ENCODE measurements at places on chromosomes 6 and 20.

- DNase-seq: no peak
Observed at GRCh38 chr20:10540636-10541493, 105.8 kb downstream of the SLX4IP start.

DNA sequence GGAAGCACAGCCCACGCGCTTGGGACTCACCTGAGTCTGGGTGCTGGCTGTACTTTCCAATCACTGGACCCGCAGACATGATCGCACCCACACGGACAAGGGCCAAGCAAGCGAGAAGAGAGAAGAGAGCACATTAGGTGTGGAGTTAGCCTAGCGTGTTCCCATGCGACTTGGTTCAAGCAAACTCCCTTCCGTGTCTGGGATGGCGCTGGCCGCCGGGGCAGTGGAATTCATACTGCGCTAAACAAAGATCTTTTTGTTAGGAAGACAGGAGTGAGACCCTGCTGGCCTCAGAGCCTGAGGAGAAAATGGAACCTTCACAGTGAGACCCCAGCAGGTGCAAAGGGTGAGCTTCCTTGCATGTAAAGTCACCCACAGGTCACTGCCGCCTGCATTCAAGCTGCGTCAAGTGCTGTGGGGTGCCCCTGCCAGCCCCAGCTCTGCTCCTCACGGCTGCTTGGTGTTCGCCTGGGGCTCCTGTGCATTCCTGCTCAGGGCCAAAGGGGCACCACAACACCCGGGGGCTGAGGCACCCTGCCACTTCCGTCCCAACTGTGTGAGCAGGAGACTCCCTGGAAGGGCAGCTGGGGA is 26.4 kb downstream of the PSMG4 start:
- DNase-seq: no peak

GRCh38 chr6:16179970-16180431 is 51.1 kb downstream of the MYLIP start:
- DNase-seq: no peak

GRCh38 chr6:14925699-14926026 is 320.2 kb upstream of the JARID2 start:
- DNase-seq: no peak

GRCh38 chr6:167091026-167091804 is 31.7 kb upstream of the CCR6 start:
- DNase-seq: no peak

DNA sequence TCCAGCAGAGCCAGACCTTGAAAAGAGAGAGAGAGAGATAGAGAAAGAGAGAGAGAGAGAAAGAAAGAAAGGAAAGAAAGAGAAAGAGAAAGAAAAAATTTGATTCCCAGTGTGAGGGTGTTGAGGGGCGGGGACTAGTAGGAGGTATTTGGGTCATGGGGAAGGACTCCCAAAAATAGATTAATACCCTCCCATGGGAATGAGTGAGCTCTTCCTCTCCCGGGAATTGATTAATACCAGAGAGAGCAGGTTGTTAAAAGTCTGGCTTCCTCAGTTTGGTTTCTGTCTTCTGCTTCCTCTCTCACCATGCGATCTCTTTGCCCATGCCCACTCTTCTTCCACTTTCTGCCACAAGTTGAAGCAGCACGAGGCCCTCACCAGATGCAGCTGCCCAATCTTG is 28.8 kb upstream of the CFAP206 start:
- DNase-seq: no peak

DNA sequence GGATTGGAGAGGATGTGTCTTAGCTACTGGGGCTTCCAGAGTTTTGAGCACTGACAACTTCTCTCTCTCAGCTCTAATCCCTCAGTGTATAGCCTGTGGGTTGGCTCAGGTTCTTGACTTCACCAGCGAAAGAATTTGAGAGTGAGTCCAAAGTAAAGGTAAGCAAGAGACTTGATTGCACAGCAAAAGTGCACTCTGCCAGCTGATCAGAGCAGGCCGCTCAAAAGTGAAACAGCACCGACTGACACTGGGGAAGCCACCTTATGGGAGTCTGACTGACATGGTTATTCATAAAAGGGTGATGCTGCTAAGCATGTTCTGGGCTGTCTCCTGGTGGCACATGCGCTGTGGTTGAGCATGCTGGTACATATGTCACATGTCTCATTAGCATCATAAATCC is 389.5 kb downstream of the CBLN4 start:
- no peak for DNase-seq

GRCh38 chr20:63062188-63063140 is 55.7 kb upstream of the BHLHE23 start:
- DNase-seq: no peak

- DNase-seq: no peak
Observed at GRCh38 chr6:159461266-159461665, 231.8 kb downstream of the SOD2 start.

DNA sequence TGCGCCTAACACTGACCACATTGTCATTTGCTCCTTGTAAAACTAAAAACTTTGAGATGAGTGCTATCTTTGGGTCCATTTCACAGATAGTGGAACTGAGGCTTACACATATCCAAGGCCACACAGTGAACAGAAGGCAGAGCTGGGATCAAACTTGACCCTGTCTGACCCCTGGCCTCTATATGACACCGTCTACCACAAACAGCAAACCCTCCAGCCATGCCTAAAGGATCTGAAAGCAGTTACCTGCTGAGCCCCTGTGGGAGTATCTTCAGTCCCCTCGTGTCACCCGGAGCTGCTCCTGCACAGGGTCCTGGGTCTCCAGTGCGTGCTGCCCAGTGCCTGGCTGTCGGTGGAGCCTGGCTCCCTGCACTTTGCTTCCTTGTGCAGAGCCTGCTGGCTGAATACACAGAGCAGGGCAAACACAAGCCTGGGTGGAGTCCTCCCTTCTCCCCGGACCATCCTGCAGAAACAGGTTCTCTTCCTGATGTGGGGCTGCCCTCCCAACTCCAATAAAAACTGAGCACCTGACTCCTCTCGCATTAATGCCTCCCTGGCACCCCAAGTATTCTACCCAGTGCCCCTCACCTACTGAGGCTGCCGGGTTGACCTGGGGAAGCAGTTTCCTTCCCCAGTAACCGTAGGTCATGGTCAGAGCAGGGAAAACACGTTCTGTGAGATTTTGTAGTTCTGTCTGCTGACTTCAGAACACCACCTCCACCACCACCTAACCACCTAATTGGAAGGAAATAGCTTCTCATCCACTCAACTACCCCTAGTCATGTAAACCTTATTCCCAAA is at the start of gene BCAS1:
BCAS1 (minus strand) TSS at position 408 of the 801 bp plus-strand sequence. CDS start 11,876 bp downstream, outside the sequence.
- DNase-seq: peak; percentile 54

DNA sequence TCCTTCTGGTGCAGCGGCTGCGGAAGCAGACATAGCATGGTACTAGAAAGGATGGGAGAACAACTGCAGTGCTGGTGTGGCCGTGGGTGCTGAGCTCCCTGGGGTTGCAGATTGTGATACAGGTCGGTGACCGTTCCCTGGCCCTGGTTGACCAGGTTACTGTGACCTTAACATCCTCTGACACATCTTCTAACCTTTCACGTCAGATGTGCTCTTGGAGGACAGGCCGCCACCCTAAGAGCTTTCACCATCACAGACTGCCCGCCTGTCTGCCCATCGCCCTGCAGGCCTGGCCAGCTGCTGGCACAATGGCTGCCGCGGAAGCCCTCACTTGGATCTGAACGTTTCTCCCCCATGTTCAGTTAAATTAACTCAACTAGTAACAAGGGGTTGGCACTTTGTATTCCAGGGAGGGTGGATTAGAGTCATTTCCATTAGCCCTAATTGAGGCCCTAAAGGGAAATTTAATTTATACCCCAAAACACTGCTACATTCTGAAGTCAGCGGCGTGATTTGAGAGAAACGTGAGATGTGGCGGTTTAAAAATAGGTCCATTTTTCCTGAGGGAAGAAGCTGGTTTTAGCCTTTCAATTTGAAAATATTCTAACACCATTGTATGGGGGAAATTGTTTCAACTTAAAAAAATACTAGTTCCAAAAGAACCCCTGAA is 443.9 kb upstream of the CDH4 start:
- no peak for DNase-seq

GRCh38 chr6:116354236-116354635 is 16.5 kb upstream of the DSE start:
- no peak for DNase-seq

DNA sequence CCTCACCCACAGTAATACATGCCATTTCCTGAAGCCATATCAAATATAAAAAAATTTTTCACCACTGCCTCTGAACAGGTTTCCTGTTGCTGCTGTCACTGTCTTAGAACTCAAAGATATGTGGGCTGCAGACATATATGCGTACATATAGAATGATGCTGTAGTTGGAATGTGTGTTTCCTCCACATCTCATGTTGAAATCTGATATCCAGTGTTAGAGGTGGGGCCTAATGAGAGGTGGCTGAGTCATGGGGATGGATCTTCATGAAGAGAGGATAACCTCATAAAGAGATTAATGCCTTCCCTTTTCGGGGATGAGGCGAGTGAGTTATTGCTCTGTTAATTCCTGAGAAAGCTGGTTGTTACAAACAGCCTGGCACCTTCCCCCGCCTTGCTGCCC is 7.7 kb upstream of the SCP2D1 start:
- DNase-seq: no peak

GRCh38 chr6:64083261-64083660 is 447.7 kb downstream of the PHF3 start:
- no peak for DNase-seq

DNA sequence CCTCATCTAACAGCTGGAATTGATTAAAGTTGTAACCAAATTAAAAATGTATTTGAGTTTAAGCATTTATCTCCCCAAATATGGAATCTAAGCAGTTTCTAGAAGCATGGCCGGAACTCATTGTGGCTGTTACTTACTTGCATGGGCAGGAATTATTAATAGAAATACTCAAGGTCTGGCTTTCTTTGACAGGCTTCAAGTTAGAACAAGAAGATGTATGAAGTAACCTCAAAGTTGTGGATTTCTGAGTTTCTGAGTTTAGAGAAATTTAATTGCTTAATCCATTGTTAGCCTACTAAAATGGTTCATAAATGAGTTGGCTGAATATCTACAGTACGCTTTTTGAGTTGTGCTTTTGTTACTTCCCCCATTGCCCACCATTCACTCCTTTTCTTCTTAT is 7.7 kb downstream of the CARMIL1 start:
- no peak for DNase-seq

- no peak for DNase-seq
Observed at GRCh38 chr6:139161817-139162284, 27.0 kb downstream of the HECA start.

DNA sequence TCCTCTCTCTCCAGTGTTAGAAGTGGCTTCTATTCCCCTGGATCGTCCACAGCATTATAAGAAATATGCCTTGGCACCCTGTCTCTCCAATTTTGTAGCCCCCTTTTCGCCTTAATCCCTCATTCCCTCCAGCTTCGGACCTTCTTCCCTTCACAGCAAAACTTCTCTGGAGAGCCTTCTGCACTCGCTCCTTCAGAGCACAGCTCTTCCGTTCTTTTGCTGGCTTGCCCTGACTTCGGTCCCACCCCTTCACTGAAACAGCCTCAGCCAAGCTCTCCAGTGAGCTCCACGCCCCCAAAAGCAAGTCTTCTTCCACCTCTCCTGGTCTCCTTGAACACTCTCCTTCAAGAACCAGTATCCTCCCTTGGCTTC is 134.7 kb upstream of the RNF24 start:
- DNase-seq: no peak

DNA sequence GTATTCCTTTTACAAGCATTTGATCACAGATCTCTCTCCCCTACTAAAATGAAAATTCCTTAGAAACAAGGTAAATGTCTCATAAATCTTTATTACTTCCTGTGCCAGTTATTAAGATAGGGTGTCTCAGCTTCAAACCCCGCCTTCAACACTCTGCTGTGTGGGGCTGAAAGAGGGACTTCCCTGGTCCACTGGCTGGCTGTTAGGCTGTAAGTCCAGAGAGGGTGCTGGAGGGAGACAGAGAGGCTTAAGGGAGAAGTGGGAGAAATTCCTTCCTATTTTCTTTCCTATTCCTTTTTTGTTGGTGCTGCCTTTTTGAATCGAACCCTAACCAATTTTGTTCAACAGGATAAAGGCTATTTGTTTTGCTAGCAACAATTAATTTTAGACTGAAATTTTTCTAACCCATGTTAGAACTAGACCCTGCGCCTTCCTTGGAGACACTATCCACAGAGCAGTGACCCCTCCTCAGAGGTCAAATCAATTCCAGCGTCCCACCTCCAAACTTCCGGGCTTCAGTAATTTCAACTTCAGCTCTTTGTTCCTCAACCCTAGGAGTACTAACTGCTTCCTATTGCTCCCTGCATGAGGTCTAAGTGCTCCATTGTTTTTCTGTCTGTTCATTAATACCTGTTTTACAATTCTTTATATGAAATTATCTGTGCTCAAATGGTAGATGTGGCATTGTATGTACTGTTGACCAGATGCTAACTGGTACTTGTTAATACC is 207.5 kb upstream of the OPRM1 start:
- DNase-seq: no peak

GRCh38 chr20:12594410-12595088 is 414.2 kb upstream of the SPTLC3 start:
- no peak for DNase-seq

All from liver (tissue), 10 donors.